ENCODE measurements at places on chromosomes 2 and 18.

DNA sequence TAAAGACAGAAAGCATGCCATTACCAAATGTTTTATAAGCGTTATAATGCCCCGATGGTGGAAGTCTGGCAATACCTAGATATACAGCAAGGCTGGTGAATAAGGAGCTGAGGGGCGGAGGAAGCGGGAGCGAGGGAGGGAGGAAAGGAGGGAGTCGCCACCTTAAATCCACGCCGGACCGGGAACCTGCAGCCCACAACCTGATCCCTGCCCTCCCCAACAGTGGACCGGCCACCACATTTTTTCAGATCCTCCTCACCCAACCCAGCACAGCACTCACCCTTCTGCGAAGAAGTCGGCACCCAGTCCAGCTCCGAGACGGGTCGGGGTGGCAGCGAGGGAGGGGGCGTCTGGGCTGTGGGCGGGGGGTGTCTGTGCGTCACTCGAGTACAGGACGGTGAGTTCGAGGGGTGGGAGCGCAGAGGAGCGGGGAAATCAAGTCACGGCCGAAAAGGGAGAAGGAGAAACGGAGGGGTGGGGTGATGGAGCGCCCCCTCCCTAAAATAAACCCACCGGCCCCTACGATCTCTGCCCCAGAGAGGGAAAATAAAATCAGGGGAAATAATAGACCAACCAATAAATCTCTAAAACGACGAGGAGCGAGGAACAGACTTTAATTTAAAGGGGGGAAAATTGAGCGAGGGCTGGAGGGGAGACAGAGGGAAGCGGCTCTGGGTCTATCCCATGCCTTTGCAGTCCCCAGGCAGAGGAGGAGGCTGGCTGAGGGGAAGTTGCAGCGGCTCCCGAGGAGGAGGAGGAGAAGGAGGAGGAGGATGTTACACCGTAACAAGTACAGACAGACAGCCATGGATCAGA lies 96.5 kb upstream of the SERTAD2 start:
- DNase-seq: peak; percentile 39

- DNase-seq: no peak
Observed at GRCh38 chr2:161965994-161966393, 108.0 kb downstream of the DPP4 start.

DNA sequence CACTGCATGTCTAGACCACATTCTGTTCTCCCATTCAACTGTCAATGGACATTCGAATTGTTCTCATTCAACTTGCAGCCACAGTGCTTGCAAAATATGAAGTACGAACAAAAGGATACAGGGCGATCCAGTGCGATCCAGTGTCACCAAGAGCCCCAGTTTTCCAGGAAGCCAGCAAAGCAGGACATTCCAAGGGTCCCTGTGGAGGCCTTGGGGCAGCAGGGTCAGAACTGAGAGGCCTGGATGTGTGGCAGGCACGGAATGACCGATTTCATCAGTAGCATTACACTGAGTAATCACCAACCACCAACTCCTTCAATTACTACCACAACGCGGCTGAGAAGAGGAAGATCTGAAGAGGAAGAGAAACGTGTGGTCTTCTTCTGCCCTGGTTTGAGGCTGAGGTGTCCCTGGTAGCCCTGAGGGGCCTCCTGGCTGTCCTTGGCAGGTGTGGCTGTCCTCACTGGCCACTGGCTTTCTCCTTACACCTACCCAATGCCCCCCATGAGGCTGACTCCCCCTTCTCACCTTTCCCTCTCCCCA lies 172.7 kb upstream of the FHL2 start:
- no peak for DNase-seq

GRCh38 chr2:100952512-100952911 lies 49.6 kb upstream of the RPL31 start:
- no peak for DNase-seq

GRCh38 chr18:44356566-44357157 lies 324.0 kb upstream of the SETBP1 start:
- no peak for DNase-seq

DNA sequence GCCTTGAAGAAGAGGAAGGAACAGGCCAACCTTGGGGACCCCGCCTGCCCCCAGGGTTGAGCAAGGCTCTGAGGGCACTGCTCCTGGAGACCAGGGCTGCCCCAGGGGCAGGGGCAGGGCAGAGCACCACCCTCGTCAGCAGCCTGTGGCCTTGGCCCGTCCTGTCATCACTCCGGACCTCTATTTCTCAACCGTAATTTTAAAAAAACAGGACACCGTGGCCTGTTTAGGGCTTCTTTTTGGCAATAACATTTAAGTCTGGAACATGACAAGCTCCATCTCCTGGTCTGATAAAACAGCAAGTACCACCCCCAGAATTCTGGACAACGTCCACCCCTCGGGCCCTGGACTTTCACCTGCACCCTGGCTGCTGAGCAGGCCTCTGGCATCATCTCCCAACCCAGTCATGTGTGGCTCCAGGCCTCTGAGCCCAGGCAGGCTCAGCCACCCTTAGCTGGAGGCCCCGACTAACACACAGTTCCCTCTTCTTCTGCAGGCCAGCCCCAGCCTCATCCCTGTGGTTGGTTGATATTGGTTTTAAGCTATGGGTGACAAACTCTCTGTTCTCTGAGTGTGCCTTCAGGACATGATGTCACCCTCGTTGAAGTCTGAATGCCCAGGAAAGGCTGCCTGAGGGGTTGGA lies 22.6 kb upstream of the ID2 start:
- DNase-seq: no peak

DNA sequence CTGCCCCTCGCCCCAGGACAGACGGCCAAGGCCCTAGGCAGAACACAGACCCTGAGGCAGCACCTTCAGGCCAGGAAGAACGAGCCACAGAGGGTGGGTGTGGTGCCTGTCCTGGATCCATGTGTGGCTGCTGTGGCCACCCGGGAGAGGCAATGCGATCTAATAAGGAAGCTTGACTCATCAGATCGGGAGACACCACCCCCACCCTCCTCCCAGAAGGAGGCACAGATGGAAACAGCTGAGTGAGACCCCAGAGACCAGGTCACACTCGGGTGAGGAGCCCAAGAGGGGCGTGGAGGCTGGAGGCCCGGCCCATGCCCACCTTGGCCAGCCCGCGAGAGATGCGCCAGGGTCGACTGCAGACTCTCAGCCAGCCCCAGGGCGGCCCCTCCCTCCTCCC lies 20.3 kb downstream of the KCNG2 start:
- DNase-seq: no peak

GRCh38 chr2:166972418-166972817 lies 84.1 kb downstream of the XIRP2 start:
- DNase-seq: peak; percentile 22

Data from NCI-H69 (cell line).